ENCODE measurements at places on chromosomes 1 and 21.

GRCh38 chr1:203287109-203287893, 18.0 kb upstream of the BTG2 start:
- peak; percentile 92 for DNase-seq

GRCh38 chr1:231040800-231041718, 1.0 kb upstream of the FAM89A start:
- peak; percentile 20 for DNase-seq

GRCh38 chr1:12057382-12057781, 5.7 kb upstream of the TNFRSF8 start:
- DNase-seq: no peak

GRCh38 chr1:43229826-43230780, 39.7 kb upstream of the TMEM125 start:
- DNase-seq: peak; percentile 85

- DNase-seq: no peak
These were observed 1.6 kb upstream of the LEFTY1 start for GRCh38 chr1:225890346-225891228.

DNA sequence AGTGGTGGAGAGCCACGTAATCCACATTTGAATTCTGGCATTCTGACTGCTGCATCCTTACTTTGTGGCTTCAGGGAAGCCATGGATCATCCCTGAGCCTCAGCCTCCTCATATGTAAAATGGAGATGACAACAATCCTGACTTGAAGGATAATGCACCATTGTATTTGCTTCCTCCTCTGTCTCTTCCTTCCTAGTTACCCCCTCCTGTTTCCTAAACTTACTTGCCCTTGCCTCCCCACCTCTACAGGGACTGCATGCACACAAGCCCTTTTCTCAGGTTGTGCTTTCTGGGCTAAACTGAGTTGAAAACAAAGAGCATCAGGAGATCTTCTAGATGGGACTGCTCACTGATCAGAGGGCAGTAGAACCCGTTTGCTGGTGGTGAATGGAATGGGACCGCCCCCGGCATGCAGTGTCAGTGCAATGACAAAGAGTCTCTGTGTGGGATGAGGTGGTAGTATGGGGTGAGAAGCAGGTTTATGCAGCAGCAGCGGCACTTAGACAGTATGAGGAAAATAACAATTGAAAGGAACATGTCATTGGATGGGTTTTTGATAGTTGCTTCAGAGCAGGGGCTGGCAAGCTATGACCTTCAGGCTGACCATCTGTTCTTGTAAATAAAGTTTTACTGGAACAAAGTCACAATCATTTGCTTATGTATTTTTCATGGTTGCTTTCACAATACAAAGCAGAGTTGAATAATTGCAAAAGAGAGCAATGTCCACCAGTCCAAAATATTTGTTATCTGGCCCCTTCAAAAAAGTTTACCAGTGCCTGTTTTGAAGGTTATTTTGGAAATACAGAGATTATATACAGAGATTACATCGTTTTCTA, 6.1 kb upstream of the ADAMTS1 start:
- no peak for DNase-seq

- DNase-seq: no peak
These were observed 44.9 kb downstream of the WDR64 start for GRCh38 chr1:241696815-241697639.

DNA sequence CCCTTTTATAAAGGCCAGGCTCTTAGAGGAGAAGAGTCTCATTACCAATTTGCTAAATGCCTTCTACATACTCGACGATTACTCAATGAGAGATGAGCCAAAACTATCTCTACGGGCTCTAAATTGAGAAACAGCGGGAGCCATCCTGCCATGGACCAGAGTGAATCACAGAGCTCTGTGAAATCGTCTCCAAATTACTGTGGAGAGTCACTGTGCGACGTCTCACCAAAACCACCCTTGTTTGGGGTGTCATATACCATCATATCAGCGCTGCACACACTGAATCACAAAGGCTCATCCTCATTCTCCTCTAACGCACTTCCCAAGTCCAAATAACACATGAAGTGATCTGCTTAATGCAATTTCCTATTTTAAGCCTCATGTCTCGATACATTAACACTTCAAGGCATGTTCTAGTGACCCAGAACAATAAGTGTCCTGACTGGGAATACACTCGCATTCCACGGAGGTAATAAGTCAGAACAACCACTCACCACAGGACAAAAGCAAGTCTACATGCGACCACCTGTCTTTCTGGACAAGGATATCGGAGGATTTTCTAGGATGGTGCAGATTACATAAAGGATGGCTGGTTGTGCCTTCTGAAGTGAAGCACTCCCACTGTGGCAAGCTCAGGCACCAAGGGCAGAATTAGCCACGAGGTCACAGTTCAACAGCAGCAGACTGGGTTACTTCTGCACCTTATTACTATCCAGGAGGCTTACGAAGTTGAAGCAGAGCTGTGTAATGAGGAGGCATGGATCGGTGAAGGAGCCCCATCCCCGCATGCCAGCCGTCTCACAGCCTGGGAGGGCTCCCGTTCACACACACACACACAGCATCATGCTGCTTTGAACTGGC, 44.3 kb downstream of the NID1 start:
- DNase-seq: no peak

DNA sequence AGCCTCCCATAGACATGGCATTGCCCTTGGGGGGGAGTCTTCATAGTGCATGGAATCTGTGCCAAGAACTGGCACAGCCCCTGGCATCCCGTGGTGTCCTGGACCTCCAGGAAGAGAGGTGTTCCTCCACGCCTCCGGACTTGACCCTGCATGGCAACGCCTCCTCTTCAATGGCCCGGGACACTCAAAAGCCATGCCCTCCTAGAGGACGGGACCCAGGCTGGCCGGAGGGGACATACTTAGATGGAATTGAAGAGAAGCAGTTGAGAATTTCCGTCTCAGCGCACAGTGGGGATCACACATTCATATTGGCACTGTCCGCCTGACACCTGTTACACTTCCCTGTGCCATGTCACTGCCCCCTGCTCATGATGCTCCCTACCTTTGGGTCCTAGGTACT, 38.4 kb upstream of the TENT5C start:
- DNase-seq: no peak

DNA sequence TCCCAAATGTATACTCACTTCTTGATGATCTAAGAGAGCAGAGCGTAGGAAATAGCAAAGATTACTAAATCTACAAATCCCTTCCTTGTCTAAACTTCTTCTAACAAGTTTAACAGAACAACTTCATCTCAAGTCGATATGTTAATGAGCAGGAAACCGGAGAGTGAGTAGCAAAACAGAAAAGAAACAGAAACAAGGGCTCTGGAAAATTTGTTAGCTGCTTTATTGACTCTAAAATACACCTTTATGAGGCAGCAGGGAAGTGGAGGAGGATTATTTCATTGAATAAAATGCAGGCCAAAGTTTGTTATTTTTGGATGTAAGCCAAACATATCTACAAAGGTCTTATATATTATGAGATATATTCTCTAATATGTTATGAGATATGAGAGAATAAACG, 192.4 kb downstream of the LRRIQ3 start:
- peak; percentile 6 for DNase-seq

- DNase-seq: peak; percentile 89
These were observed 13.9 kb downstream of the LMX1A start for GRCh38 chr1:165342587-165342986.

DNA sequence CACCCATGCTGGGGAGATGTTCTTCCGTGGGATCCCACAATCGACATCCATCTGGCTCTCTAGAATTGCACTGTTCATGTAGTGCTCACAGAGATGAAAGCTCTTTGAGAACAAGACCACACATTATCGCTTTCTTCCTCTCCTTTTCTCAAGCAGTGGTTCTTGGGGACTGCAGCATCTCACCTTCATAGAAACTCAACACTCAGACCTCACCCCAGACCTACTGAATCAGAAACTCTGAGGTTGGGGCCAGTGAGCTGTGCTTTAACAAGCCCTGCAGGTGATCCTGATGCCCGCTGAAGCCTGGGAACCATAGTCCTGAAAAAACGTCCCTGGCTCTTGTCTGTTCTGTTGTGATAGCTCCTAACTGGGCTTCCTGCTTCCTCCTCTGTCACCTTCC, 251.3 kb upstream of the FGGY start:
- no peak for DNase-seq

DNA sequence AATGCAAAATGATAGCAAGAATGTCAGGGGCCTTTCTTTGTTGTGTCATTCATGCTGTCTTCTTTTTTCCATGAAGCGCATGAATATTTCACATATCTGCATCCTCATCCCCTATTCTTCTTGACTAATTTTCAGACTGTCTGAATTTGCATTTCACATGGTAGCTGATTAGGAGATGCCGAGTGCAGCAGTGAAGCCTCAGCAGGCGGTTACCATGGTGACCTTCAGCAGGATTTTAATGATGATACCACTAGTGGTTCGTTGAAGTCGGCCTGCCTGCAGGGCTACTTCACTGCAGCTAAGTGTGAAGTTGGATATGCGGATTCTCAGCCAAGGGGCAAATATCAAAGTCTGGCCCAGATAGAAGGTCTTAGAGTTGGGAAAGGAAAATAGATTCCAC, 141.8 kb downstream of the NEK7 start:
- peak; percentile 24 for DNase-seq

DNA sequence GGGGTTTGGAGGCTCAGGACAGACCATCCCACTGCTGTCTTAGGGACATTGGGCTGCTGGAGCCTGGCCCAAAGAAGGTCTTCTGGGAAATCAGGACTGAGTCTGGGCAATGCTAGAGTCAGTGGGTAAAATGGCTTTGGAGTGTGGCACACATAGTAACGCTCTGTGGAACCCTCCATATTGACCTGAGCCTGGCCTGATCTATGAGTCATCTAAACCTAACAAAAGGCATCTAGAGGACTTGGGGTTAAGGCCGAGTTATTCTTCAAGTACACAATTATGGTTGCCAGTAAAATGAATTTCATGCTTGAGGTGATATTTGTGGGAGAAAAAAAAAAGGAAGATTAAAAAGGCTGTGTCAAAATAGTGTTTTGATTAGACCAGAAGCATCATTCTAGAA, 77.7 kb downstream of the ST6GALNAC5 start:
- DNase-seq: no peak

DNA sequence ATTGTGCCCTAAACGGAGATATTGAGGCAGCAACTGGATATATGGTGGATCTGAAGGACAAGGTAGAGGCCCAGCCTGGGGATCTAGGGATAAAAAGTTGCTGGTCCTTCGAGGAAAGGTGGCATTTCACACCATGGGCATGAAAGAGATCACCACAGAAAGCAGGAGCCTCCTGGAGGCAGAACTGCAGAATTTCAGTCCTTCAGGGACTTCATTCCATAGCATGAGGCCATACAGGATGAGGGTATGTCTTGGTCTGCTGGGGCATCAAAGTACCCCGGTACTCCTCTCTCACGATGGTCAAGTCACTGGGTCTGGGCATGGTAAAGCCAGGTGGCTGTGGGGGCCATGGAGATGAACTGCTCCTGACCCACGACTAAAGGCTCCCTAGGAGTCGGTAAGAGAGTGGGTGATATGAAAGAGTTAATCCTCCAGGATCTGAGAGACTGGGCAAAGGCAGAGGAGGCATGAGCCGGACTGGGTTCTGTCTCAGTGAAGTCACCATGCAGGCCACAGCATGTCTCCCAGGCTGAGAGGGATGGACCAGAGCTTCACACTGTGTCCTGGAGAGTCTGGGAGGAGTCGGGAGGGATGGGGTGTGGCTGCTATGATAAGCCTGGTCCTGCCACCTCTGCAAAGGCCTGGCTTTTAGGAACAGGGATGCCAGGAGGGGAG, 5.8 kb upstream of the SPRR5 start:
- DNase-seq: no peak

GRCh38 chr1:27538793-27539192, 48.8 kb upstream of the WASF2 start:
- no peak for DNase-seq

DNA sequence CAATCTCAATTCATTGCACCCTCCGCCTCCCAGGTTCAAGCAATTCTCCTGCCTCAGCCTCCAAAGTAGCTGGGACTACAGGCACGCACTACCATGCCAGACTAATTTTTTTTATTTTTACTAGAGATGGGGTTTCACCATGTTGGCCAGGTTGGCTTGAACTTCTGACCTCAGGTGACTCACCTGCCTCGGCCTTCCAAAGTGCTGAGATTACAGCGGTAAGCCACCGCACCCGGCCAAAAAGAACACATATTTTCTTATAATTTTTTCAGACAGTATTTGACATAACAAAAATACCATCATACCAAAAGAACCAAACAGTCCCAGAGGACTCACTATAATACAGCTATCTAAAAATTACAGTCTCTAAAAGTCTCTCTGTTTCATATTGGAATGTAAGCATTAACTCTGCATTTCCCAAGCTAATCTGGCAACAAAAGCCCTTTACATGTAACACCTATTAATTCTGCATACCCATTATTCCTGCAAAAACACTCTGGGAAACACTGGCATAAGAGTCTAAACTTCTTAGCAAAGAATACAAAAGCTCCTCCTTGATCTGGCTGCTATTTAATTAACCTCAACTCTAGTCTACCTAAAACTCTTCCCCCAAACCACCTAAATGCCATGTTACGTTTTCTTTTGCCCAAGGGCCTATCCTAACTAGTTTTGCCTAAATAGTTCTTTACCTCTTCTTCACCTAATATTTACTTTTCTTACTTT, 26.9 kb downstream of the WDR26 start:
- no peak for DNase-seq

GRCh38 chr21:40057331-40057730, 190.1 kb downstream of the PCP4 start:
- DNase-seq: no peak

GRCh38 chr1:40404670-40405462, 31.3 kb downstream of the SMAP2 start:
- DNase-seq: peak; percentile 72

- peak; percentile 45 for DNase-seq
These were observed 29.3 kb downstream of the SDC3 start for GRCh38 chr1:30879126-30879786.

DNA sequence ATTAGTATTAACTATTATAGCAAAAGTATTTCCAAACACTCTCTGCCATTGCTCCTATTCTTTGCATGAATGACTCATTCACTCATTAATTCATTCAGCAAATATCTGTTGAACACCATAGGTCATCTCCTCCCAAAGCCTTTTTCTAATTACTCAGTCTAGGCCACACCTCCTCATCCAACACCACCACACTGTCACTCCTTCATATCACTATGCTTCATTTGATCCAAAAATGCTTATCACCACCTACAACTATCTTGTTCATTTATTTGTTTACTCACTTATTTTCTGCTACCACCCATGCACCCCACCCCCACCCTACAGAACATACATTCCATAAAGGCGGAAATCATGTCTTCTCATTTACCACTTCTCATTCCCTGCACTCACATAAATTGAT, 94.4 kb upstream of the TNFSF4 start:
- DNase-seq: no peak

DNA sequence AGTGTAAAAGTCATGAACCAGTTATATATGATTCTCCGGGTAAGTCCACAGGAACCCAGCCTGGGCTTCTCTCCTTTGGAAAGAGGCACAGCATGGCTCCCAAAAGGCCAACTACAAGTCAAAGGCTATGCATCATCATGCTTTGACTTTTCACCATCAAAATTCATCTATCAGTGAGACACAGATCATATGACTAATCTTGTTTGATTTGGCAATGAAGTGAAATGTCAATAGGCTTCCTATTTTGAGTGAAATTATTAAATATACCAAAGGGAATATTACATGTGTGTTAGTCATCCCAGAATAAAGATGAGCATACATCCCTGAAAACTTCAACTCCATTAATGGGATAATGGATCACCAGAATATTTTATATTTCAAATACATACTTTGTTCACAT, 83.5 kb upstream of the ADGRL2 start:
- DNase-seq: no peak
